K562 (cell line): ENCODE measurements at places on chromosomes 7 and 10. TPM values are rescaled to one million over a fixed set of nuclear protein-coding genes. Genes with fewer than 3 reads are reported as not detected.

- DNase-seq, result no peak
These were observed 6.0 kb downstream of the PAX2 start for GRCh38 chr10:100751211-100751933.

VPS37D gene
- 1.3 and 2.1 TPM in 2 replicates for polyA plus RNA-seq

MCMBP gene
- polyA plus RNA-seq, result 42.6 and 43.3 TPM in 2 replicates

GRCh38 chr10:66321723-66322665, 603.8 kb upstream of the LRRTM3 start:
- DNase-seq, result no peak

GRCh38 chr10:131905267-131905571, 4.4 kb downstream of the PPP2R2D start:
- DNase-seq, result no peak

DNA sequence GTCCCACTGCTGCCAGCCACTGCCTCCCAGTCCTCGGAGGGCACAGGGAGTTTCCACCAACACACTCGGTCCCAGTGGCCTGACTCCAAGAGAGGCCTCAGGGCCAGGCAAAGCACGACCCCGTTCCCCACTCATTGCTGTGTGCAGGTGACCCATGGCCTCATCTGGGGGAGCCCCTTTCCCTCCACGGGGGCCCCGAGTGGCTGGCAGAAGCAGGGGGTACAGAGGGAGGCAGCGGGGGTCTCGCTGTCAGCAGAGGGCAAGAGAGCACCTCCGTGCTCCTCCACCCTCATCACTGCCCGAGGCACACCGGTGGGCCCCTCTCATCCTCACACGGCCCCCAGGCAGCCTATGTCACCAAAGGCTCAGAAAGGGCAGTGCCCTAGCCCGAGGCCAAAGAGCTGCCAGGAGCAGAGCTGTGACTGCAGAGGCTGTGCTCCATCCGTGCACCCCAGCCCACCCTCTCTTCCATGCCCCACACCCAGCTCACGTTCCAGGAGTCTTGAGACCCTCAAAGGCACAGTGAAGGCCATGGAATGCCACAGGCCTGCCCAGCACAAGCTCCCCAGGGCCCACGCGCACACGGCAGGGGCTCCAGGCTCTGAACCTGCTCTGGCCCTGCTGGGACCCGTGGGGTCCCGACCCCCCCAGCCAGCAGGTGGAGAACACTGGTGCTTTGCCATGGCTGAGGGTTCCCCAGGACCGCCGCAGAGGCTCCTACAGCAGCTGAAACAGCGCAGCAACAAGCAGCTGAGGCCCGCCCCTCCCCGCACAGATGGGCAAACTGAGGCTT, 25.9 kb downstream of the MICALL2 start:
- no peak for DNase-seq

RAMP3 gene
- polyA plus RNA-seq, result not detected in 2 replicates

AKR1C1 gene
- 86.6 and 88.7 TPM in 2 replicates for polyA plus RNA-seq

DNA sequence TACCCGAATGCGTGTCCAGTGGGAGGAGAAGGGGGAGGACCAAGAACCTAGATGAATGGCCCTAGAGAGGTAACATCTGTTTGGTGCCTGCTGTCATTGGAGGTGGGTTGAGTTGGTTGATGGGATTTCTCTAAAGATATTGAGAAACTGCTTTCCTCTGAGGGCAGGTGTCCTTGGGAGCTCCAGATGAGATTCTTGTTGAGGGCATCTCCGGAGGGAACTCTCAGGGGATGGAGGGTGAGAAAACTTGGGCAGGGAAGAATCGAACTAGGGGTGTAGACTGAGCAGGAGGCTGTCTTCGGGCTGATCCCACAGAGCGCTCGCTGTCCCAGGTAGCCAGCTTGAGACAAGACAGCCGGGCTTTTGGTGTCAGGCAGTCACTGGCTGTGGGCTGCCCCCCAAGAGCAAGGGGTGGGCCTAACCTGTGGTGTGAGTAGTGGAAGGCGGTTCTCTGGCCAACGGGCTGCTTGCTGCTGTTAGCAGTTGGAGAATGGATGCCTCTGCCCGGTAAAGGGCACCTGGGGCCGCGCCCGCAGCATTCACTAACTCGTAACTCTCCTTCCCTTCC, 3.7 kb downstream of the IRF5 start:
- DNase-seq, result no peak

DNA sequence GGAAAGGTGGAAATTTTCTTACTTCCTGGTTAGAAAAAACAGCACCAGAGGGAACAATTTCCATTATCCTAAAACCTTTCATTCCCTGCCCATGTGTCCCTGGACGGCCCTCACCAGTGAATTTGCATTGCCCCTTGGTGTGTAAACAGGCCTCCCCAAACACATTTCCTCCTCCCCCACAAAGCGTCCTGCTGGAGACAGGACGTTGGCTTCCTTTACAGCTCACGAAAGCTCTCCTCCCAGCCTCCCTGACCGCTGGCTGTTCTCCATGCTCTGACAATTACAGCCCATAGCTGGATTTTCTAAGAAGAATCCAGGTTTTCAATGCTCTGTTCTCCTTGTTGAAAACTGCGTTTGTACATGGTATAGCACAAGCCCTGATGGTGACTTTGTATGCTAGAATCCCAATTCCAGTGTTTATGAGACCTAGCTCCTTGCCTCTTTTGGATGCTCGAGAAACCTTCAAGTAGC, 724.2 kb upstream of the CELF2 start:
- DNase-seq, result no peak
